Left lung (tissue), 14 donors: ENCODE measurements at places on chromosomes 11 and 22.

GRCh38 chr11:99383648-99384245 is 363.0 kb downstream of the CNTN5 start:
- no peaks in the 10 kb centered on the region for H3K27me3 ChIP-seq
- H3K4me1 ChIP-seq = no peaks in the 10 kb centered on the region
- DNase-seq = no peak
- H3K4me3 ChIP-seq = no peak overlapping the region

- no peak overlapping the region for H3K27ac ChIP-seq
- H3K4me1 ChIP-seq = peaks cover 15% of the 10 kb centered on the region
- DNase-seq = no peak
Observed at GRCh38 chr11:96043291-96043690, 119.4 kb upstream of the MTMR2 start.

GRCh38 chr22:29290061-29290460 is 16.4 kb upstream of the GAS2L1 start:
- H3K4me1 ChIP-seq = no peaks in the 10 kb centered on the region
- H3K27me3 ChIP-seq = no peaks in the 10 kb centered on the region
- no peak overlapping the region for H3K4me3 ChIP-seq
- peaks cover 100% of the 10 kb centered on the region for H3K36me3 ChIP-seq
- DNase-seq = no peak

DNA sequence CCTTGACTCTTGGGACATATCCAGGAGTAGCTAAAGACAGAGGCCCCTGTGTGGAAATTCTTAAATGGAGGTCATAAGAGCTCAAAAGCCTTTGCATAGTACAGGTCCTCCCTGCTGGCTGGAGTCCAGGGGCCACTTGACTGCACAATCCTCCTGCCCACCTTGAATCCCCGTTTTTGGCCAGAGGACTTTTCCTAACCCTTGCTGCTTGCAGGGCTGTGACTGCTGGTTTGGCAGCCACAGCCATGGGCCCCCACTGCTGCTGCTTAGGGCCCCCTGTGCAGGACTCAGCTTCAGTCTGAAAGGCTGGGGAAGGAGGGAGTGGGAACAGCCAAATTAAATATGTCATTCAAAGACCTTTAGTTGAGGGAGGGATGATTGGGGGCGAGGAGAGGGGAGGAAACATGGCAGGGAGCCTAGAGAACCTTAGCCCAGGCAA is 33.4 kb downstream of the ARHGAP1 start:
- no peak overlapping the region for H3K4me3 ChIP-seq
- H3K27ac ChIP-seq = no peak overlapping the region
- no peak for DNase-seq
- H3K4me1 ChIP-seq = no peaks in the 10 kb centered on the region

DNA sequence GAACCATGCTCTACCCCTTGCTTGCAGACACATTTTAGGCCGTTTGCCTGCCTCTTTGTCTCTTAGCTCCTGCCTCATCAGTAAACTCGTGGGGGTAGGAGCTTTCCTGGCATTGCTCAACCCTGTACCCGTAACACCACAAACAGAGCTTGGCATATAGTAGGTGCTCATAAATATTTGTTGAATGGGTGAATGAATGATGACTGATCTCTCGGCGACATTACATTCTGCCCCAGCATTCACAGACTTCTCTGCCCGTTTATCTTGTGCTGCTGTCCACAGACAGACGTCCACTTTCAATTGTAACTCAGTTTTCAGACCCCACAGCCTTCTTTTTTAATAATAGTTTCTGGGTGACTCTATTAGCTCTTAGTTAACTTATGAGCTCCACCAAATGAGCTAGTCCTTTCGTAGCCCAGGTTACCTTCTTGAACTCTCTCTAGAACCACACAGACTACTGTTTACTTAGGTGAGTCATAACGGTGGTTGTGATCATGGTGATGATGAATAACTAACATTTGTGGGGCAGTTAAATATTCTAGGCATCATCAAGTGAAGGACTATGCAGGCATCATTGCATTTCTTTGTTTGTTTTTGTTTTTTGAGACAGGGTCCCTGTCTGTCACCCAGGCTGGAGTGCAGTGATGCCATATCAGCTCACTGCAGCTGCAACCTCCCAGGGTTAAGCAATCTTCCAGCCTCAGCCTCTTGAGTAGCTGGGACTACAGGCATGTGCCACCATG is 188.4 kb downstream of the ADAMTS15 start:
- no peaks in the 10 kb centered on the region for H3K36me3 ChIP-seq
- H3K4me3 ChIP-seq = no peak overlapping the region
- no peaks in the 10 kb centered on the region for H3K27me3 ChIP-seq
- H3K27ac ChIP-seq = peak overlapping the region; percentile 35

GRCh38 chr11:28636033-28636432 is 527.8 kb downstream of the METTL15 start:
- H3K4me1 ChIP-seq = no peaks in the 10 kb centered on the region
- H3K27me3 ChIP-seq = no peaks in the 10 kb centered on the region
- no peak overlapping the region for H3K27ac ChIP-seq
- H3K4me3 ChIP-seq = no peak overlapping the region

- DNase-seq = no peak
- no peak overlapping the region for H3K27ac ChIP-seq
- no peak overlapping the region for H3K4me3 ChIP-seq
Observed at GRCh38 chr11:35845860-35846259, 98.0 kb upstream of the LDLRAD3 start.

GRCh38 chr11:70029861-70030380 is 48.2 kb upstream of the ANO1 start:
- no peaks in the 10 kb centered on the region for H3K36me3 ChIP-seq
- H3K27me3 ChIP-seq = no peaks in the 10 kb centered on the region
- no peaks in the 10 kb centered on the region for H3K4me1 ChIP-seq
- H3K27ac ChIP-seq = no peak overlapping the region
- DNase-seq = no peak

DNA sequence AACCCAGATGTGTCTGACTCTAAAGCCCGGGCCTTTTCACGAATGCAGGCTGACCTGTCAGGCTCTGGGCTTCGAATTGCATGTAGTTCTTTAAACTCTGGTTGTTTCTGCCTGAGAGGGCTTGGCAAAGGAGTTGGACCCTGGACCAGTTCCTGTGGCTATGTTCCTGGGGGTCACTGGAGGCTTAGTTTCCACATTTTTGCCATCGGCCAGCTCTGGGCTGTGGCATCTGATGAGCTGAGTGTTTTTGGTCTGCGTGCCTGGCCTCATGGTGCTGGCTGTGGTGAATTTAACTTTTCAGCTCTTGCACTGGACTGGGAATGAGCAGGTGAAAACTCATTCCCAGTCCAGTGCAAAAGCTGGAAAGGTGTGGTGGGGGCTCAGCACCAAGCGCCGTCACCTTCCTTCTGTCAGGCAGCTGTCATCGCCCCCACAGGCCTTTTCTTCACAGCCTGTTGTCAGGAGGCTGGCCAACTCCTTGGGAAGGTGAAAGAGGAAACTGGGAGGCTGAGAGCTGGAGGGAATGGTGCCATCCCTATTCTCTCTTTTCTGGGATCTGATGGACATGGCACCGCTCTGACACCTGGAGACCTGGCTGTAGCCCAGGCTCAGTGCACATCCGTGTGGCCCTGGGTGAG is 123.6 kb downstream of the ADAMTS15 start:
- H3K27ac ChIP-seq = no peak overlapping the region
- DNase-seq = no peak
- no peaks in the 10 kb centered on the region for H3K36me3 ChIP-seq
- H3K4me1 ChIP-seq = no peaks in the 10 kb centered on the region
- H3K27me3 ChIP-seq = no peaks in the 10 kb centered on the region

DNA sequence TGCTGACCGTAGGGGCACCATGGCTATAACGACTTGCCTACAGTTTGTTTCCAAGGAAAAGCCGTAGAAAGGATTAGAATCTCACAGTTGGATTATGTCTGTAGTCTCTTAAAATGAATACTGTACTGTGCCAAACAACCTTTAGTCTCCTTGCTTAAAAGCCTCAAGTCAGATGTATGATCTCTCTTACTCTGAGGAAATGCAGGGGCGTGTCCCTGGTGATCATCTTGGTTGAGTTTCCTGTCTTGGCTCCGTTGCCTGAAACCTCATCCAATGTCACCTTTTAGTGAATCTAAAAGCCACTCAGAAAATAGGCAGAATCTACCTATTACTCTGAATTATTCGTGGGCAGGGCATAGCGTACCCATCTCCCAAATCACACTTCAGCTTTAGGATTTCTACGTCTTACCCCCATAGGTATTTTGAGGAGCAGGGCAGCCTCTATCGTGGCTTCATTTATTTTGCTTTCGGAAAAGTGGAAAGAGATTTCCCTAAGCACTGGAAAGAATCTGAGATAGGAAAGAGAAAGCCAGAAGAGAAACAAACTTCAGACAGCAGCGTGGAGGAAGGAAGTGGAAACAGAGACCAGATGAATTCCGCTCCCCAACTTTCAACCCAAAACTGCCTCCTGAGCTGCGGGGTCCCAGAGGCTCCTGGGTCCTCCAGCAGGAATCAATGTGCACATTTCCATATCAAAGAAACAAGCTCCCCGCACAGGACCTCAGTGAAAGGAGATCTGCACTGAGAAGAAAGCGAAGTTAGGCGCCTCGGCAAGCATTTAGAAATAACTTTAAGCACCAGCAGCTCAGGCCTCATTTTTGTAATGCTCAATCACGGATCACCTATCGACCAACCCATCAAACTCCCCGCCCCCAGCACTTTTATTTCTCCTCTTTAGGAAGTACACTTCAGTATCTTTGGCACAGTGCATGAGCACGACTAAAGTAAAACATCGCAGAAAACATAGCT is 245.8 kb downstream of the ETS1 start:
- H3K36me3 ChIP-seq = no peaks in the 10 kb centered on the region
- DNase-seq = no peak
- no peak overlapping the region for H3K4me3 ChIP-seq
- no peaks in the 10 kb centered on the region for H3K27me3 ChIP-seq
- peak overlapping the region; percentile 70 for H3K27ac ChIP-seq
- H3K4me1 ChIP-seq = peaks cover 29% of the 10 kb centered on the region

GRCh38 chr22:49403102-49403501 is 424.6 kb downstream of the BRD1 start:
- no peaks in the 10 kb centered on the region for H3K27me3 ChIP-seq
- H3K4me1 ChIP-seq = no peaks in the 10 kb centered on the region
- no peak overlapping the region for H3K4me3 ChIP-seq
- no peaks in the 10 kb centered on the region for H3K36me3 ChIP-seq
- H3K27ac ChIP-seq = no peak overlapping the region

GRCh38 chr11:64385945-64386704 is 27.2 kb downstream of the RPS6KA4 start:
- no peak overlapping the region for H3K27ac ChIP-seq
- no peaks in the 10 kb centered on the region for H3K36me3 ChIP-seq
- H3K4me3 ChIP-seq = no peak overlapping the region
- peaks cover 22% of the 10 kb centered on the region for H3K27me3 ChIP-seq
- DNase-seq = no peak

- peaks cover 26% of the 10 kb centered on the region for H3K27me3 ChIP-seq
- no peak overlapping the region for H3K4me3 ChIP-seq
- H3K36me3 ChIP-seq = no peaks in the 10 kb centered on the region
Observed at GRCh38 chr11:120715239-120715638, 203.7 kb downstream of the GRIK4 start.

- H3K4me1 ChIP-seq = no peaks in the 10 kb centered on the region
- no peaks in the 10 kb centered on the region for H3K27me3 ChIP-seq
- no peaks in the 10 kb centered on the region for H3K36me3 ChIP-seq
- H3K27ac ChIP-seq = no peak overlapping the region
- no peak overlapping the region for H3K4me3 ChIP-seq
- no peak for DNase-seq
Observed at GRCh38 chr11:14773755-14774154, 118.3 kb downstream of the CYP2R1 start.

- H3K27me3 ChIP-seq = peaks cover 18% of the 10 kb centered on the region
- no peak overlapping the region for H3K4me3 ChIP-seq
- no peak overlapping the region for H3K27ac ChIP-seq
- no peak for DNase-seq
Observed at GRCh38 chr22:49189871-49190270, 637.8 kb downstream of the BRD1 start.

GRCh38 chr11:86753459-86753858 is 46.9 kb upstream of the PRSS23 start:
- DNase-seq = no peak
- H3K27ac ChIP-seq = no peak overlapping the region
- no peaks in the 10 kb centered on the region for H3K27me3 ChIP-seq
- no peaks in the 10 kb centered on the region for H3K36me3 ChIP-seq

DNA sequence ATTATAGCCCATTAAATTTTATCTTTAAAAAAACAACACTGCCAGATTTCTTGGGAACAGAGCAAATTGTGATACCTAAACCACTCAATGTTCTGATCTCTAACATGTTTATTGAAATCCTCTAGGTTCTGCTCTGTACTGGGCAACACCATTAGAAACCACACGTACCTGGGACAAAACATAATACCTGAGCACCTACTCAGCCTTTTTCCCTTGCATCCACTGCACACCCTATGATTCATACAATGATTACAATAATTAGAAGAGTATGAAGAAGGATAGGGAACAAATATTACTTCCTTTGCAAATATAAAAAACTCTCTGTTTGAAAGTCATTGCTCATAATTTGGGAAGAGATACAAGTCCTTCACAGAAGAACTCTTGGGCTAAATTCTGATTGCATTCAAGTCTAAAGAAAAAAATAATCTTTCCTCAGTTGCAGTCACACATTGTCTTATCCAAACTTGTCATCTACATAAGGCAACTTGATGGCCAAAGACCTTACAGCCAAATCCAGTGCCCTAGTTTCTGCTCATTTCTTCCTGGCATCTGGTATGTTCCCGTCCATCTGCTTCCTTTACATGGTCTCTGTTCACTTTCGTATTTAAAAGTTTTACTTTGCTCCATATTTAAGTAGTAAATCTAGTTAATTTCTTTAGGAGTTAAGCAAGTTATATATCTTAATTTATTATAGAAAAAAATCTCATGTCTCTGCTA is 407.4 kb downstream of the LRRC4C start:
- no peaks in the 10 kb centered on the region for H3K4me1 ChIP-seq
- H3K4me3 ChIP-seq = no peak overlapping the region
- no peaks in the 10 kb centered on the region for H3K36me3 ChIP-seq
- no peak for DNase-seq
- H3K27ac ChIP-seq = no peak overlapping the region

DNA sequence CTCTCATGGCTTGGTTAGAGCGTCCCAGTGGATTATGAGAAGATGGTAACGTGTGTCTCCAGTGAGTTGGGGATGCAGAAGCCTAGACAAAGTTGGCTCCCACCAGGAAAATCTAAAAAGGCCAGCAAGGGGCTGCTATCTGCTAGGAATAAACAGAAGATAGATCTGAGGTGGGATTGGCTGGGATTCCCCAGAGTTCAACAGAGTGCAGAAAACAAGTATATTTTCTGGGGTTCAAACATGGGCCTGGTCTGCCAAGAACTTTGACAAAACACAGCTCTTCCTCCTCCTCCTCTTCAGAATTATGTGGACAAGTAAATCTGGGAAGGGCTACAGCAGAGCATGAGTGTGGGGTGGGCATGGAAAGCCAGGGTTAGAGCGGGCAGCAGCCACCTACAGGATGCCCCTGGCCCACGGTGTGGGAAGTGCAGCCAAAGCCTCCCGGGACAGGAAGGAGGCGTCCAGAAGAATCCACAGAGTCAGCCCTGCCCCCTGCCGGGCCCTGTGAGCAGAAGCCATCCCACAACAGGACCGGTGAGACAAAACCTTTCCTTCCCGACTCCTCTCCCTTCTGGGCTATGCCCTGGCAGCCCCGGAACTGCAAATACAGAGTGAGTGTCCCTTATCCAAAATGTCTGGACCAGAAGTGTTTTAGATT is 67.1 kb downstream of the CD82 start:
- H3K27ac ChIP-seq = no peak overlapping the region
- H3K4me1 ChIP-seq = peaks cover 42% of the 10 kb centered on the region
- no peaks in the 10 kb centered on the region for H3K36me3 ChIP-seq
- H3K4me3 ChIP-seq = no peak overlapping the region
- DNase-seq = no peak
- peaks cover 22% of the 10 kb centered on the region for H3K27me3 ChIP-seq
